ENCODE measurements at places on chromosomes 16 and 17.

- DNase-seq: no peak
Observed at GRCh38 chr16:18932243-18932987, 6.2 kb upstream of the SMG1 start.

GRCh38 chr17:50774225-50774803, 7.0 kb upstream of the ANKRD40CL start:
- DNase-seq: no peak

DNA sequence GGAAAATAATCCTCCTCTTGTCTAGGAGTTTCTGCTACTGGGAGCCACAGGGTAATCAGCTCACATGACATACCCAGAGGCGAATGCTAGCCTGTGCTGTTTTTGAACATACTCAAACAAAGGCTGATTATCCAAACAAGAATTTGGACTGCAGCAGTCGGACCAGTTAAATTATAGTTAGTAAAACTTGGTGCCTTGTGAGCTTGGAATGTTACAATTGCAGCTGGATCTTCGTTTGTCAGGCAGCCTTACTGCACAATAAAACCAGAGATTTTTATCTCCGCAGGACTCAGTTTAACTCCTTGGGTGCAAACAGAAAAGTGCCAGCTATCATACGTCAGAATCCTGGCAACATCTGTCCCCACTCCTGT, 163.8 kb upstream of the TBX2 start:
- no peak for DNase-seq

GRCh38 chr17:9408868-9409829, 166.5 kb downstream of the STX8 start:
- DNase-seq: no peak

DNA sequence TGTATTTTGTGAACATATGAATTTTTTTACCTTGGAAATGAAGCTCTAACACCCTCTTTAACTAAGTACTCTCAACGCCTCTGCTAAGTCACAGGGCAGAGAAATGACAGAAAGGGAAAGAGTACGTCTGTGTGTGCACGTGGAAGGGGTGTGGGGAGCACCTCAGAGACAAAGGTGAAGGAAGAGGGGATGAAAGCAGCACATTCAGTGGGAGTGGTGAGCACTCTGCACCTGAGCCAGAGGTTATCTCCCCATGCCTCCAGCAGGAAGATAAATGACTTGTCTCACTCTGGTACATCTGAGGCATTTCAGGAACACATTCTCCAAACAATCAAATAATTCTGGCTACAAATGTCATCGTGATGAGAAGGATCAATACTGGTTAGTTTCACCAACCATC, 15.0 kb downstream of the GNA13 start:
- DNase-seq: no peak

- DNase-seq: no peak
Observed at GRCh38 chr16:54424043-54424451, 137.5 kb upstream of the IRX3 start.

GRCh38 chr16:25625620-25626019, 66.1 kb upstream of the HS3ST4 start:
- no peak for DNase-seq

DNA sequence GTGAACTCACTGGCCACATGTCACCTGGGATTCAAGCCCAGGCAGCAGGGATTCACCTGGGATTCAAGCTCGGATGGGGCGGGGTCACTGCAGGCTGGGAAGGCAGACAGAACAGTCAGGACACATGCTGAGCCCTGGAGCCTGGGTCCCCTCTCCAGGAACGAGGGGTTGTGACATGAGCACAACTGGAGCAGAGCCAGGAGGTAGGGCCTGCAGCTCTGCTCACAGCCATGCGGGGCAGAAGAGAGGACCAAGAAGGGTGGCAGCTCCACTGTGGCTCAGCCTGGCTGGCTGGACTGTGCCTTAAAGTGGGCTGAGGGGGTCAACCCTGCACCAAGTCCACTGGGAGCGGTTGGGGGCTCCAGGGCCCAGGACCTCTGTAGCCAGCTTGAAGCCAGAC, 150.1 kb downstream of the RAB11FIP4 start:
- no peak for DNase-seq

- no peak for DNase-seq
Observed at GRCh38 chr17:82023447-82024241, 539 bp downstream of the LRRC45 start.

DNA sequence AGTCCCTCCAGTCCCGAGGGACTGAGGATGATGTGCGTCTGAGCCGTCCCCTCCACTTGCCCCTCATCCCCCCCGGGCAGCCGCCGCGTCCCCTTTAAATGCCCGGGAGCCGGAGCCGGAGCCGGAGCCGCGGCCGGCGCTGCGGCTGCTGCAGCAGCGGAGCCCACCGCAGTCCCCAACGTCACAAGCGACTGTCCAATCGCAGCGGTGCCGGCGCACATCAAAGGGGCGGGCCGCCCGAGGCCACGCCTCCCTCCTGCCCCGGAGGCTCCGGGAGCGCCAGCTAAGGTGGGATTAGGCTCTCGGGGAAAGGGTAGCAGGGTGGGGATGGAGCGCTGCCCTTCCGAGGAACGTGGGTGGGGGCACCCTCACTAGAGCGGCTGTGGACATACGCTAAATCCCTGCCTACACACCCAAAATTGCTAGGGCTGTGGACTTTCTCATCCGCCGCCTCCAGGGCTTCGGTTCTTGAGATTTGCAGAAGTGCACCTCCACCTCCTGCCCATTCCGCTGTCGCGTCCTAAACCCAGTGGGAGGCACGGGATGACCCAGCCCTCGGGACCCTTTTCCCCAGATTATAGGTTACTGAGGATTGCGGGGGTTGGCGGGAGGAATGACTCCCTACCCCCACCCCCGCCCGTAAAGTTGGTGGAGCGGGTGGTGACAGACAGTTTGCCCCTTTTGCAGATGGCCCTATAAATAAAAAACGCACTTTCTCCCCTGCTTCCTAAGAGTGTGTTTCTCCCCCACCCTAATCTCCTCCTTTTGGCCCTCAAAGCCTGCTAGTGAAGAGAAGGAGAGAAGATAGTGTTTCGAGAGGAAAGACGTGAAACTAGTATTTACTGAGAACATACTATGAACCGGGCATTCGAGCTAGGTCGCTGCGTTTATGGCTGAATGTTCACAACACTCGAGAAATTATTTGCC, at the start of gene PHOSPHO1:
TSS of gene PHOSPHO1 (minus strand) at position 152 of the 927 bp plus-strand sequence. CDS start 4,096 bp downstream, outside the sequence.
- no peak for DNase-seq

GRCh38 chr17:27458524-27458908, 2.3 kb downstream of the KSR1 start:
- no peak for DNase-seq

- DNase-seq: no peak
Observed at GRCh38 chr17:58119491-58119890, 28.7 kb upstream of the OR4D1 start.

DNA sequence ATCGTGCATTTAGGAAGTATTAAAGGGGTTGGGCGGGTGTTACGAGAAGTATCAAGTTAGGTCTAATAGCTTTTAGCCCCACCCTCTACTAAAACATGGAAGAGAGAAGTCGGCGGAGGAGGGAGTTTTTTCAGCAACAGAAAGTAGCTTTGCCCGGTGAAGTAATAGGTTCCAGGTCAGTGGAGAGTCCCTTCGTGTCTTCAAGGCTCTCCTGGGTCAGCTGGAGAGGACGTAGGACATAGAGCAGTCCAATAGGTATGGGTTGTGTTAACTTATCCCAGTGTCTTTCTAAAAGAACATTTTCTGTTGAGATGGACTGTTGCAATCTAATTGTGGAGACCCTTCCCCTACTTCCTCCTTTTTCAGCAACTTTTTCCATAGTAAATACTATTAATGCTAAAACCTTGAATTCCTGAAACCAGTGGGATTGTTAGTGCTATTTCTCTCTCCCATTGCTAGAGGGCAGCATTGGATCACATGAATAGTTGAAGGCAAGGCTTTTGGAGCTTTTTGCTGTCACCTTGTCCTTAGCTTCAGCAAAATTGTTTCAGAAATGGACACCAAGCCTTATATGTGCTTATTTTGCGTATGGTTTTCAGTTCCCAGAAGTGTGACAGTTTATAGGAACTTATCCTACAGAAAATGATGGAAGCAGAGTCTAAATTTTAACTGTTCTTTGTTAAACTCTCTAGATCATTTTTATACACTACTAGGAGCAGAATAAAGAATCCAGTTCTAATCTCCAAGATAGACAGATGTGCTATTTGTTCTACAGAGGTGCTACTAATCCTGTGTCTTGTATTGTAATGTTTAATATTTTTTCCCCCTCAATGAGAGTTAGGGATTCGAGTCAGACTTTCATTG, 38.4 kb downstream of the UTP18 start:
- DNase-seq: no peak

GRCh38 chr17:65587534-65588180, 26.2 kb upstream of the AXIN2 start:
- DNase-seq: no peak

GRCh38 chr16:83810901-83811300, 3.1 kb downstream of the HSBP1 start:
- DNase-seq: no peak

GRCh38 chr16:634996-635395, 1.1 kb downstream of the METTL26 start:
- no peak for DNase-seq

DNA sequence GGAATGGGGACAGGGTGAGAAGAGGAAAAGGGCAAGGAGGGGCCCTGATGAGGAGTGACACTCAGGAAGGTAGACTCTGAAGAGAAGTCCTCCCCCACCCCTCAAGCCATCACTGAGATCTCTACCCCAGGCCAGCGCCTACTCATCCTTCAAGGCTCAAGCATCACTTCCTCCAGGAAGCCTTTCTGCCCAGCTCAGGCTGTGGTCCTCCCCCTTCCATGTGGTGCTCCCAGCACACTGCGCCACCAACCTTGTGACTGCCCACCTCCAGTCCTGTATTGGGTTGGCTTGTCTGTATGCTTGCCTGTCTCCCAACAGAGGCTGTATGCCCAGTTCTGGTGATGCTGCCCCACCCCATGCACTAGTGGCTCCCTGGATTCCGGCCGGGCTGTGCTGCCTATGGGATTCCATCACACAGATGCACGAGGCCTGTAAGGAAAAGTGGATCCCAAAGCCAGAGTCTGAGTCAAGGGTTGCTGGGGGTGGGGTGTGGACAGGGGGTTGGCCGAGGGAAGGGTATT, 19.8 kb upstream of the ZFP90 start:
- no peak for DNase-seq

DNA sequence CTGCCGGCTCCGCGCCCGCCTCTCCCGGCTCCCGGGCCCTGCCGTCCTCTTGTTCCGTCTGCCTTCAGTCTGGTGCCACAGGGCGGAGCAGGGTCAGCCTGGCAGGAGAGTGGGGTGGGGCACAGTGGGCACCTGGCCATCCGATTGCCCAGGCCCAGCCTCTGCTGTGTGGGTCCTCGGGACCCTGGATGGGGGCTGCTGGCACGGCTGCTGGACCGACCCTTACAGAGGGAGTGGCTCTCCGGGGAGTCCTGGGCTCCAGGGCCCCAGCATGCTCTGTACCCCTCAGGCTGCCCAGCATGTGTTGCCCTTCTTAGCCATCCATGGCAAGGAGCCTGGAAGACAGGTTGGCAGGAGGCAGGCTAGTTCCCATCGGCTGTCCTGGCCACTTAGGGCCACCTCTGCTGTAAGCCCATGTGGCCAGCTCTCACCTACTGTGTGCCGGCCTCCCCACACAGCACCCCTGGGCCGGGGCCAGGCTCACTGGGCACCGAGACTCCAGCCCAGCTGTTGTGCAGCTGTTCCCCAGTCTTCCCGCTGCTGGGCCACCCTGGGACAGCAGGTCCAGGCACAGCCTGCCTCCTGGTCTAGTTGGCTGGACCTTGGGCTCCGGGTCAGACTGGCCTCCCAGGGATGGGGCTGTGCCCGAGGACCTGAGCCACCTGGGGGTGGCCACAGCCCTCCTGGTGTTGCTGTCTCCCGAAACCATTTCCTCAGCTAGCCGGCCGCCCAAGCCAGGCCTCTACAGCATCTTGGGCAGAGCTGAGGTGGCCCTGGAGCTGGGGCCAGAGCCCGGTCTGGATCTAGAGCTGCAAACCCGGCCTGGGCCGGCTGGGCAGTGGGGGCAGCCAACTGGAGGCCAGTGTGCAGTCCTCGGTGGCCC, 24.9 kb downstream of the BAHCC1 start:
- DNase-seq: no peak

- DNase-seq: no peak
Observed at GRCh38 chr17:43360376-43360738, 38.4 kb upstream of the ARL4D start.

GRCh38 chr16:65002265-65002664, 119.6 kb downstream of the CDH11 start:
- DNase-seq: no peak

DNA sequence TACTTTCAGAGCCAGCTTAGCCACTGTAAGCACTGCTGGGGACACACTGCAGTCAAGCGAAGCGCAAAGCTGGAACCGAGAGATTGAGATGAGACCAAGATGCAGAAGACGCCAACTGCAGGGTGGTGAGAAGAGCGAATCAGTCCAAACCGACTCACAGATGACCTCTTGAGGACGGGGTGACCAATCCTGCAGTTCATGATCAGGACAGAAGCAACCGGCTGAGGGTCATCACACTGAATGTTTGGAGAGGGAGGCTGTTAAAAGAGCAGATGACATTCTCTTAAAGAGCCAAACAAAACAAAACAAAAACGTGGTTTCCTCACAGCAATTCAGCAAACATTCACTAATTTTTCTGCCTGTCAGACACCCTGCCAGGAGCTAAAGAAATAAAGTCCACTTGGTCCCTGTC, 8.5 kb downstream of the HASPIN start:
- no peak for DNase-seq

DNA sequence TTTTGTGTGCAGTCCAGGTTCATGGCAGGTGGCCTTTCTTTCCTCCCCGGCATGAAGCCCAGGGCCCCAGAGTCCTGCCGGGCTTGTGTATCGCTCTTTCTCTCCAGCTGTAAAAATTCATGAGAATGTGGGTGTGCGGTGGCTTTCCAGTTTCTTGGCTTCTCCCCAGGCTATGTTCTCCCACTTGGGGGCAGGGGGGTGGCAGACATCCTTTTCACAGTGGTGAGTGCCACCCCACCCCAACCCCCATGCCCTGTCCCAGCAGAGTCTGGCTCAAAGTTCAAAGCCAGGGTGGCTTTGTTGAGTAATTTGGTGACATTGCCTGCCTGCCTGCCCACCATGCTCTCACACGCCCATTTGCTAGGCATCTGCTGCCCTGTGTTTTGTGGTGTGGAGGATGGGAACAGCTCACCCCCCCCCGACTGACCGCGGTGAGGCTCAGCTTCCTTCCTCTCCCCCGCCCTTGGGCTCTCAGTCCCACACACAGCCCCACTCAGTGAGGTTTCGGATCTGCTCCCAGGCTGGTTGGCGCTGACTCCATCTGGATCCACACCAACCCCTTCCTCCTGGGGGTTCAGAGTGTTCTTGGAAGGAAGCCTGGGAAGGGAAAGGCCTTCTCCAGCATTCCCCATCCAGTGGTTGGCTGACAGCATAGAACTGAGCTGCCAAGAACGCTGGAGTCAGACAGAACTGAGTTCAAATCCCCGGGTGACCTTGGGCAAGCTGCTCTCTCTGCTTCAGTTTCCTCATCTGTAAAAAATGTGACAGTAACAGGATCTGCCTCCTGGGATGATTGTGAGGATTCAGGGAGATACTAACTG, 36.0 kb downstream of the CHD9 start:
- DNase-seq: peak; percentile 87

- no peak for DNase-seq
Observed at GRCh38 chr17:33113991-33114370, 122.3 kb downstream of the SPACA3 start.

DNA sequence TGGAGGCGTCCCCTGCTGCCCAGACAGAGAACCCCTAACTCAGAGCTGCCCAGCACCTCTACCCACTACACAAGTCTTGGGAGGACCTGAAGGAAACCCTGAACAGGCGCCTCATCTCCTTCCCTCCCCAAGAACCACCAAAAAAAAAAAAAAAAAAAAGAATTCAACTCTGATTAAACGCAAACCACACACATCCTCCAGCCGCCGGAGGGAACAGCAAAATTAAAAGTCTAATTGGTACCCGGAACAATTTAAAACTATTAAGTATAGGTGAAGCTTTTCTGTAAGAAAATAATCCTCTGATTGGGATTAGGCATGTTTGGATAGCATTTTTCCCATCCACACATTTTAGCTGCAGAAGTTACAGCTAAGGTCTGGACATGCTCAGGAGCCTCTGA, 202.7 kb downstream of the ZNF423 start:
- no peak for DNase-seq

All from hypothalamus (tissue), 51 donors.